ENCODE measurements at places on chromosomes 3 and 15.

GRCh38 chr15:85748176-85748575, 46.5 kb downstream of the KLHL25 start:
- DNase-seq, result peak; percentile 24

- no peak for DNase-seq
Measured at GRCh38 chr15:37134699-37135131, 34.4 kb upstream of the MEIS2 start.

DNA sequence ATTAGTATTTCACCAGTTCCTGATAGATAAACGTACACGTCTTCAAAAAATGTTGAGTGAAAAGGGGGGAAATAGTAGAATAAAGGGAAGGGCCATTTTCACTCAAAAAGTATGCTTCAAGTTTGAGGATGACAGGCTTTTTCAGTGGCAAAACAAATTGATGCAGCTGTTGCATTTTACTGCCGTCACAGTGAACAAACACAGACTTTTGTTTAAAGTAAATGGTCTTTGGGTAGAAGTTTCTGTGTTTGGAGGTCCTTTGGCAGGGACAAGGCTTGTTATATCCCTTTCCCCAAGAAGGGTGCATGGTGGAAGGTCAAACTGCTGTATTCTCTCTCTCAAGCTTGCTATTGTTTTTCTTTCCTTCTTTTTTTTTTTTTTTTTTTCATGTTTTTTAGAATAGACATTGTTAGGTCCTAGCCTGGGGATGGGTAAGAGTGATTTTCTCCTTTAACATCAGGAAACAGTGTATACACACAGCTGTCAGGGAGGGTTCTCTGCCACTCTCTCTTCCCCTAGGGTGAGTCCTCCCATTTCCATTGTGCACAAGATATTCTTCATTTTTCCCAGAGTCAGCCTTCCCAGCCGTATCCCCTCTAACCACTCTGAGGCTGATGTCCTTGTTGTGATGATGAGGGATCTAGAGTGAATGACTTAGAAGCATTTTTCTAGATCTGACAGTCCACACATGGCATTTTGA, 6.6 kb upstream of the SUCNR1 start:
- no peak for DNase-seq

DNA sequence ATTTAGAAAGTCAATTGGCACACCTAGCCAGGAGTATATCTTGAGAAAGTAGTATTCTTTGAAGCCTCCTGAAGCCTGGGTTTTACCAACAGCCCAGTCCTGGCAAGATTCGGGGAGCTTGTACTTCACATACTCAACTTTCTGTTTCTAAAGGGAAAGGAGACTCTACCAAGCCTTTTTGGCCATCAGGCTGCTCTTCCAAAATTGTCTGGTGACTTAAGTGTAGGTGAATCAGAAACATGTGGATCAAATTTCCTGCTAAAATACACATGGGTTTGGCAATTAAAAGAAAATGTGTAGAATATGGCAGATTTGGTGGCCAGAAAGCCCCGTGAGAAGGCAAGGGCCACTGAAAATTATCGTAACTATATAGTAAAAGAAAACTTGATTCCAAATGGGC, 15.9 kb upstream of the GREM1 start:
- no peak for DNase-seq
